Muscle of leg (tissue), 16 donors: ENCODE measurements at places on chromosomes 13 and 19.
A peak's percentile ranks its signal among the peaks of the same experiment; 100 is the strongest.

GRCh38 chr13:73072239-73072900 lies 13.6 kb downstream of the KLF5 start:
- DNase-seq, result no peak

DNA sequence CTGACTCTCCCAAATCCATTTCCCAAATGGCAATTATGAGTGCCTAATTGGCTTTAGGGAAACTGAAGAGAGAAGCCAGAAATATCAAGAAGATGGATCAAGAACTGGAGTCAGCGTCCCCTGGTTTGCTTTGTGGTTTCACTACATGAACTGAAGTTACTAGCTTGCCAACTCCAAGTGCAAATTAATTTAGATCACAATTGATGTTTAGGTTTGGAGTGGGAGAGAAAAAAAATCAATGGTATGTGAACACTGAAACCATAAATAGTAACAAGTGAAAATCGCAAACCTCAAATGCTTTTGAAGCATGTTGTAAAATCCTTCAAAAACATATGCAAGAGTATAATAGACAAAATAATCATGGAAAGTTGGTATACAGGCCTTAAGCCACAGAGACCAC lies 1528.6 kb upstream of the SLC10A2 start:
- no peak for DNase-seq

- DNase-seq, result no peak
These were observed 740 bp upstream of the CCDC61 start for GRCh38 chr19:45994456-45994997.

- no peak for DNase-seq
These were observed 48.6 kb upstream of the SHKBP1 start for GRCh38 chr19:40528078-40528477.

DNA sequence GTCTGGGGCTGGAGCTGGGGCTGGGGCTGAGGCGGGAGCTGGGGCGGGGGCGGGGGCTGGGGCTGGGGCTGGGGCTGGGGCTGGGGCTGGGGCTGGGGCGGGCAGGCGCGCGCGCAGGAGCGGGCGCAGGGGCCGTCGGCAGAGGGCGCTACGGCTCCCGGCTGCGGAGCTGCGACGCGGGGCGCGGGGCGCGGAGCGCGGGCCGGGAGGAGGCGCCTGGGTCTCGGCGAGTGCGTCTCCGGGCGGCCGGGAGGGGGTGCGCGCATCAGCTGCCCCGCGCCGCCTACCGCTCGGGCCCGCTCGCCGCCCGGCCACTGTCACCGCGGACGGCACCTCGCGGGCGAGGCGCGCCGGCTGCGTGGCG lies 422 bp upstream of the MTUS2 start:
- DNase-seq, result peak; percentile 68

- DNase-seq, result no peak
These were observed 24.9 kb downstream of the SLC8A2 start for GRCh38 chr19:47446534-47447469.

DNA sequence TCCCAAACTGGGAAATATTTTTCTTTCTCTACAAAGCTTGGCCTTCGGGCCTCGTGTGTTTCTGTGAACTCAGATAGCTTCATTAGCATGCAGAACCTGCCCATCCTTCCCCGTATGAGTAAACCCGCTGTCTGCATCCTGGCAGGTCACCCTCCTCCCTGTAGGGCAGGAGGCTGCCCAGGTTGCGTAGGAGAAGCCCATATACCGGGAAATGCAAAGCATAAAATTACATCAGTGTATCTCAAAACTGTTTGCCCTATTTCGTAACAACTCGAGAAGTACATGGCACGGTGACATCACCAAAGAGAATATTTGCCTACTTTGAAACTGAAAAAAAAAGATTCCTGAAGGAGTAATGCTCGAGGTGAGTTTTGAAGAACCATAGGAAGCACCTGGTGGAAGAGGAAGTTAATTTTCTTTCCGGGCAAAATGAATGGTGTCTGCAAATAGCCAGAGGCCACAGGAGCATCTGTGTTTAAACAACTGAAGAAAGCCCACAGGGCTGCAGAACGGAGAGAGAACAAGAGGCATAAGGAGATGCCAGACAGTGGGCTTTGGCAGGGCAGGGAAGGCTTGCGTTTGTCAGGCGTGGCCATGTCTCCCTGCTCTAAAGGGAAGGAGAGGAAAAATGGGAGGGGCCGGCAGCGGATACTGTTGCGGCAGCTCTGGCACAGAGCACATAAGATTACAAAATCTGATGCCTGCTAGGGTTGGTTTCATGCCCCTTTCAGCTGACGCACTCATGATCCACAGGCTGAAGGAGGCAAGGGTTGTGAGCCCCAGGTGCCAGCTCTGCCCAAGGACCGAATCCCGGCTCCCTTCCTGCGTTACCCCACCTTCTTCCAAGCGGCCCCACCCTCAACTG lies 81.4 kb downstream of the IRS2 start:
- DNase-seq, result peak; percentile 20

DNA sequence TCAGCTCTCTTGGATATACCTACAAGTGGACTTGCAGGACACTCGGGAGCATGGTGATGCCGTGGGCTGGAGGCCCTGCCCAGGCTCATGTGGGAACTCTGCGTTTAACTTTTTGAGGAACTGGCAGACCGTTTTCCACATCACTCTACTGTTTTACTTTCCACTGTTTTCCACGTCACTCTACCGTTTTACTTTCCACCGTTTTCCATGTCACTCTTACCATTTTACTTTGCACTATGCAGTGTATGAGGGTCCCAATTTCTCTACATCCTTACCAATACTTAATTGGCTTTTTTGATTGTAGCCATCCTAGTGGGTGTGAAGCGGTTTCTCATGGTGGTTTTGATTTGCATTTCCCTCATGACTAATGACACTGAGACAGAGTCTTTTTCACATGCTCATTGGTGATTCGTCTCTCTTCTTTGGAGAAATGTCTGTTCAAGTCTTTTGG lies 40.5 kb downstream of the GATAD2A start:
- no peak for DNase-seq

GRCh38 chr19:17576758-17577456 lies 21.5 kb downstream of the COLGALT1 start:
- peak; percentile 58 for DNase-seq

GRCh38 chr19:36120092-36120983 lies 5.1 kb downstream of the TBCB start:
- no peak for DNase-seq

GRCh38 chr13:86569119-86569518 lies 769.9 kb upstream of the SLITRK6 start:
- no peak for DNase-seq

DNA sequence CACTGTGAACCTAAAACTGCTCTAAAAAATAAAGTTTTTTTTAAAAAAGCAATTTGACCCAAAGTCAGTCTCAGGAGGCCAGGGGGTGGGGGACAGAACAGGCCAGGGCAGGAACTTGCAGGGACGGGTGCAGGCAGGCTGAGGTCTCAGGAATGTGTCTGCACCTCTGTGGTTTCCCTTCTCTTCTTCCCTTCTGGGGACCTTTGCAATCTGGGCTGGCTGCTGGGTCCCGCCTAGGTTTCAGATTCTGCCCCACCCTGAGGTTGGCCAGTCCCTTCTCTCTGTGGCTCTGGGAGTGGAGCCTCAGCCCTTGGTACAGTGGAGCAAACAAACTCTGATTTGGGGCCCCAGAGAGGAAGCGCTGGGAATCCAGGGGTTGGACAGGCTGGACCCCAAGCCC lies 5.3 kb upstream of the F2RL3 start:
- no peak for DNase-seq

- peak; percentile 54 for DNase-seq
These were observed 50.3 kb upstream of the SIN3B start for GRCh38 chr19:16778796-16779411.

- DNase-seq, result no peak
These were observed 6.3 kb downstream of the ARHGAP33 start for GRCh38 chr19:35781650-35782049.

DNA sequence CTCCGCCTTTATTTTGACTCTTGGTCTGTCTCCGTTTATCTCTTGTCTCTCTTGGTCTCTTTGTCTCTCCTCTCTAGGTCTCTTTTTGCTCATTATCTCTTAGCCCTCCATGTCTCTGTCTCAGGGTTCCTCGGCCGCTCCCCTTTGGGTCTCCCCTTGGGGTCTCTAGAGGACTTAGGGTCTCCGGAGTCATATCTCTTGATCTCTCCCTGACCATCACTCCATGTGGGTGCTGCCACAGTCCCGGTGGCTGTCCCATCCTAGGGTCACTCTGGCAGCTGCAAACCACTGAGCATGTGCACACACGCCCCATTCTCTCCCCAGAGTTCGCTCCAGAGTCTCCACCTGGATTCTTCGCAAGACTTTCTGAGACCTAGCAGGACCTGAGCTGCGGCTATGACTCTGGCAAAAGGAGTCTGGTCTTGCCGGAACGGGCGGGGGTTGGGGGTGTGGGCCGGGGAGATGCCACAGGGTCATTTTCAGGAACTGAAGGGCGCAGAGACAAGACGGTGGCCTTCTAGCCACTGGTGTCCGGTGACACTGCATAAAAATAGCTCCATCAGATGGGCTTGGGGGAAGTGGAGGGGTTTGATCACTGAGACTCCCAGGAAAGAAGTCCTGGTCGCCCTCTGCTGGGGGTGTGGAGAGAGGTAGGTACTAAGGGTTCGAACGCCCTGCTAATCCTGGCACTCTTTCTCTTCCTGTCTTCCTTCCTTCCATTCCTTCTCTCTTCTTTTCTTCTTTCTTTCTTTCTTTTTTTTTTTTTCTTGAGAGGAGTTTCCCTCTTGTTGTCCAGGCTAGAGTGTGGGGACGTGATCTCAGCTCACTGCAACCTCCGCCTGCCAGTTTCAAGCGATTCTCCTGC lies 1.2 kb upstream of the KCNA7 start:
- DNase-seq, result peak; percentile 65

DNA sequence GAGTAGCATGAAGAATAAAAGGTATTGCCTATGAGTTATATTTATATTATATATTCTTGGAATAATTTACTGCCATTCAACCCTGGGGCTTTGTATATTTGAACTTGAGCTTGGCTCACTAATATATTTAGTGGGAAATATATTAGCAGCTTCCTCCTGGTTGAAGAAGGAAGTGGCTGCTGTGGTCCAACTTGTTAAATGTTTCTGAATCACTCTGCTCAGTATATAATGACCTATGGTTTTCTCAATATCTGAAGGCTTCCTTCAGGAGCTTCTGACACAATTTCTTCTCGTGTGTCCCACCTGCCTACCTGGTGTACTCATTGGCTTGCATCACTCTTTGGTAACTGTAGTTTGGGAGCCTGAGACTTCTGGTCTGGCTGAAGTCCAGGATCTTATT lies 646.4 kb downstream of the TBC1D4 start:
- DNase-seq, result no peak

DNA sequence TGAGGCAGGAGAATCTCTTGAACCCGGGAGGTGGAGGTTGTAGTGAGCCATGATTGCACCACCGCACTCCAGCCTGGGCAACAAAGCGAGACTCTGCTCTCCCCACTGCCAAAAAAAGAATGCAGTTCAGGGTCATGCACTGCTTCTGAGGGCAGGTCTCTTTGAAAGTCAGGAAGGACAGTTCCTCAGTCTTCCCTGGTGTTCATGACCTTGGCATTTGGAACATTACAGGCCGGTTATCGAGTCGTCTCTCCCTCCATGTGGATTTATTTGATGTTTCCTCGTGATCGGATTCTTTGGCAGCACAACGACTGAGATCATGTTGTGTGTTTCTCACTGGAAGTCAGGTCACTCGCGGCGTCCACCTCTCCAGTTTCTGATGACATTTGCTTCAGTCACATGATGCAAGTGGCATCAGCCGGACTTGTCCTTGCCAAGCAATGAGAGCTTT lies 17.2 kb downstream of the FGF21 start:
- peak; percentile 54 for DNase-seq

DNA sequence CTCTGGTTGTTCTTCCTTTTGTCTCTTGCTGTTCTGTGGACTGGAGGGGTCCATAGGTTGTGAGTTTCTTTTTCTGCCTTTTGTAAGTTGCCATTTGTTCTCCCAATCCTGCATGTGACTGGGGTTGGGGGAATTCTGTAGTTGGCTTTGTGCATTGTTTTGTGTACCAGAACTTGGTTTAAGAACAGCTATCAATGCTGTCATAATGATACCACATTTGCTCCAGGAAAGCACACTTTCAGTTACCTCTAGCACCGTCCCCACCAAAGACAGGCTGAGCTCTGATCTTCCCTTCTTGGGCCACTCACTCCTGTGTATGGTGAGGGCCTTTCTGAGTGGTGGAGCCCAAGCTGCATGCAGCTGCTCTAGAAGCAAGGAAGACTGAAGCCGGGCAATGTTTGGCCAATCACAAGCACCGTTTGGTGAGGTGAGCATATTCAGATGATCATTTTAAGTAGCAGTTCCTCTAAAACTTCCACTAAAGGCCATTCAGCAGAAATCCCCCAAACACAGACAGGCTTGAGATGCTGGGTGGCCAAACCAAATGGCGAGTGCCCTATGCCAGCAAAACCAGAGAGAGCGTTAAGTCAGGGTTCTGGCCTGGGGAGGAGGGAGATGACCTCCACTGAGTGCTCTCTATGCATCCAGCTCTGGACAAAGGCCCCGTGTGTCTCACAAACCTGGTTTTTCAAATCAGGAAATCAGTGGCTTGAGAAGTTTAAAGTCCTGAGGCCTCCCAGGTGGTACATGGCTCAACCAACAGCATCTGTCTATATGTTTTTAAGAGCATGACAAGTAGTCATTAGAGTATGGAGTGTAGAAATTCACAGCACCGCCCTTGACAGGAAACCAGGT lies 120.7 kb upstream of the SPATA13 start:
- no peak for DNase-seq

GRCh38 chr13:26050568-26051230 lies 1.1 kb downstream of the SHISA2 start:
- DNase-seq, result peak; percentile 77

DNA sequence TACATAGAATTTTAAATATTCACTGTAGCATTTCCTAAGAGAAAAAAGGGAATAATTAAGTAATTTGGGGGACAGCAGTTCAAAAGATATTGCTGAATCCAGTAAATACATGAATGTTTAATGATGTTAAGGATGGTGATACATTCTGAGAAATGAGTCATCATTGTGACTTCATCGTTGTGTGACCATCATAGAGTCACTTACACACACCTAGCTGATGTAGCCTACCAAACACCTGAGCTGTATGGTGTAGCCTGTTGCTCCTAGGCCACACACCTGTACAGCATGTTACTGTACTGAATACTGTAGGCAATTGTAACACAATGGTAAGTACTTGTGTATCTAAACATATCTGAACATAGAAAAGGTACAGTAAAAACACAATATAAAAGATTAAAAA lies 34.8 kb downstream of the ATP7B start:
- DNase-seq, result no peak

- DNase-seq, result peak; percentile 66
These were observed 325.1 kb downstream of the DCT start for GRCh38 chr13:94154367-94154766.

DNA sequence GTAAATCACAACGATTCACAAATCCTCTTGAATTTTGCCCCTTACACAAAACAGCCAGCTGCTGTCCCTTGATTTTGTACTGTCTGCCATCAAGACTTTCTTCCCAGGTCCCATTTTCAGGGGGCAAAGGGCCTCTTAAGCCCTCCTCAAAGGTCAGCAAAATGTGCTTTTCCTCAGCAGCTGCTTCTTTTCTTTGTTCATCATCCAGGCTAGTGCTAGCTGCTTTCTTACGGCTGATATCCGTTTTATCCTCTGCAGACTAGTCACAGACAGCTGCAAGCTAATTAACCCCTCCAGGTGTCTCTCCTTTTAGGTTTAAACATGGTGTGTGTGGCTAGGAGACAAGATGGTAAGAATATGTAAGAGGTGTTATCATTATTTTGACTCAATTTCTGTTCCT lies 90.9 kb downstream of the NALCN start:
- no peak for DNase-seq

- DNase-seq, result no peak
These were observed 1700.1 kb upstream of the PRR20A start for GRCh38 chr13:55440465-55441085.

GRCh38 chr19:48926909-48927308 lies 6.6 kb upstream of the DHDH start:
- DNase-seq, result peak; percentile 62

- DNase-seq, result no peak
These were observed 5.9 kb downstream of the SLITRK5 start for GRCh38 chr13:87677043-87677495.
